ENCODE measurements at places on chromosomes 3 and 15.

DNA sequence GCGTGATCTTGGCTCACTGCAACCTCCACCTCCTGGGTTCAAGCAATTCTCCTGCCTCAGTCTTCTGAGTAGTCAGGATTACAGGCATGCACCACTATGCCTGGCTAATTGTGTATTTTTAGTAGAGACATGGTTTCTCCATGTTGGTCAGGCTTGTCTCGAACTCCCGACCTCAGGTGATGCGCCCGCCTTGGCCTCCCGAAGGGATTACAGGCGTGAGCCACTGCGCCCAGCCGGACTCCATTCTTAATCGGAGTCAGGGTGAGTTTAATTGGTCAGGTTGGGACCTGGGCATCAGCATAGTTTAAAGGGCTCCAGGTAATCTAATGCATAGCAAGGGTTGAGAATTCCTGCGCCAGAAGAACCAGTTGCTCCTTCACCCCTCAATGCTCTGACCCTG, 29.2 kb downstream of the MAGEF1 start:
- no peak for DNase-seq

- no peak for DNase-seq
Observed at GRCh38 chr3:138047596-138048158, 37.7 kb downstream of the CLDN18 start.

DNA sequence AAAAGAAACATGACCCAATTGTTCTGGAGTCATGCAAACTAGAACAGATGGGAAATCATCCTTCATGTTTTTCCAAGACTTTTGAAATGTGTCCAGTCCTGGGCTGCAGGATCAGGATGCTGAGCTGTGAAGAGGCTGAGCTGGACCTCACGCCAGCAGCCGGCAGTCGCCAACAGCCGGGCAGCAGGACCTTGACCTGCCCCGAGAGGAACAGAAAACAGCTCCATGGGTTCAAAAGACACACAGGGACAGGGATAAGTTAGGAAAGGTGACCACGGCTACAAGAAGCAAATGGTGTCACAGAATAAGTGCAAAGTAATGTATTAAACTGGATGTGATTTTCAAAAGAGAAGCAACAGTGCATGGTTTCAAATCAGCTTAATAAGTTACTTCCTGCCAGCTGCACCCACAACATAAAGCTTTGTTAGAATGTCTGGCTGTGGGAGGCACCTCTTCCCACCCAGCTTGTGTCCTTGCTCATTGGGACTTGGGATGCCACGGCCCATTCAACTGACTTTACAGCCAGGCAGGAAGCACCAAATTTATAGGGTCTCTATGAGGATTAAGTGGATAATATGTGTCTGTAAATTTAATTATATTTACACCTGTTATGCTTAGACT, 266.4 kb downstream of the GABRG3 start:
- DNase-seq: no peak

DNA sequence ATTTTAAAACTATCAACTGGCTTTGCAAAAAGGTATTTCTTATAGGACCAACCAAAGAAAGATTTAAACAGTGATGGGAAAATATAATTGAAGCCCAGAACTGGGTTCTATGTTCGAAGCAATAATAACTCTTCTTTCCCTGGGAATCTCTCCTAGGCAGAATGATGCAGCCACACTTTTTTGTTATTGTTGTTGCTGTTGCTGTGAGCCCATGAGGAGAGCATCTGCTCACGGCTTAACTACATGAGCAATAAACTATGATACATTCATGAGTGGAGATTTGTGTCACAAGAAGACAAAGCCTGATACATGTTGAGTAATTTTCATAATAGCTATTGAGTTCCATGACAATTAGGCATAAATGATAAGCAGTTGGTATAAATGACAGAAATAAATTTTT, 80.5 kb downstream of the CRTC3 start:
- DNase-seq: no peak

DNA sequence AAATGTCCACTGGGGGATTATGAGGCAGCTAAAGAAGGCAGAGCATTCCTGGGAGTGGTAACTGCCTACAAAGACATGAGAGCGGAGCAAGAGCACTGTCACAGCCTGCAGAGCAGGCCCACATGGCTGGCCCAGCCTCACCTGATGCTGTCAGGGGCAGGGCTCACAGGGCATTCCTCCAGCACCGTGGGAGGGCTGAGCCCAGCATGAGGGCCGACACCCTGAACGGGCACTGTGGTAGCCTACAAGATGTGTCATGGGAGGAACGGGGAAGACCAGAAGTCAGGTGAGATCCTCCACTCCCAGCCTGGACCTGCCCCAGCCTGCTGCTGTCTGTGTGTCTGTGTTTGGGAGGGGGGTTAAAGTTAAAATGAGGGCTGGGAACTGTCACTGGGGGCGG, 30.1 kb downstream of the CCDC12 start:
- no peak for DNase-seq

DNA sequence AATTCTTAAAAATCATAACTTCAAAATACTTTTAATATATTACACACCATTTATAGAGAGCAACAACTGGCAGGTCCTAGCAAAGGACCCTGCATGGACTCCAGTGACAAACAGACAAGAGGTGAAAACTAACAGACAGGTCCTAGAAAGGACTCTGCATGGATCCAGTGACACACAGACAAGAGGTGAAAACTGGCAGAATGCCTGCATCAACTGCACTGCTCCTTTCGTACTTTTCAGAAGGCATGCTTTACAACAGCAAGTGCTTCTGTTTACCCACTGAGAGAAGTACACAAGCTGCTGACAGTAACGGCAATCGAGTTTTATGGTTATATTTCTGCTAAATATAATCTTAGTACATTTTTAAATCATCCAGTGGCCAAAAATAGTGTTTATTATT, 24.3 kb upstream of the GP5 start:
- no peak for DNase-seq

DNA sequence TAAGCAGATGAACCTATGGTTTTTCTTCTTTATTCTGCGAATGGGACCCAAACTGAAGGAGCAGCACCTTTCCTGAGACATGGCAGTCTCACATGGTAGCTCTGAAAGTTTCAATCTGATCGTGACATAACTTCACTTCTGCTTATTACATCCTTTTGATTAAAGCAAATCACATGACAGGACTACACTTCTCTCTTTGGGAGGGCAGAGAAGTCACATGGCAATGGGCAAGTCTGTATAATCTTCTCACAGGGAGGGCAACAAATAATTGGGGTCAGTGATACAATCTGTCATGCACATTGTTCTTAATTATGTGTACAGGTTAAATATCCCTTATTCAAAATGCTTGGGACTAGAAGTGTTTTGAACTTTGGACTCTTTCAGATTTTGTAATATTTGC, 21.6 kb downstream of the NCBP2 start:
- no peak for DNase-seq

DNA sequence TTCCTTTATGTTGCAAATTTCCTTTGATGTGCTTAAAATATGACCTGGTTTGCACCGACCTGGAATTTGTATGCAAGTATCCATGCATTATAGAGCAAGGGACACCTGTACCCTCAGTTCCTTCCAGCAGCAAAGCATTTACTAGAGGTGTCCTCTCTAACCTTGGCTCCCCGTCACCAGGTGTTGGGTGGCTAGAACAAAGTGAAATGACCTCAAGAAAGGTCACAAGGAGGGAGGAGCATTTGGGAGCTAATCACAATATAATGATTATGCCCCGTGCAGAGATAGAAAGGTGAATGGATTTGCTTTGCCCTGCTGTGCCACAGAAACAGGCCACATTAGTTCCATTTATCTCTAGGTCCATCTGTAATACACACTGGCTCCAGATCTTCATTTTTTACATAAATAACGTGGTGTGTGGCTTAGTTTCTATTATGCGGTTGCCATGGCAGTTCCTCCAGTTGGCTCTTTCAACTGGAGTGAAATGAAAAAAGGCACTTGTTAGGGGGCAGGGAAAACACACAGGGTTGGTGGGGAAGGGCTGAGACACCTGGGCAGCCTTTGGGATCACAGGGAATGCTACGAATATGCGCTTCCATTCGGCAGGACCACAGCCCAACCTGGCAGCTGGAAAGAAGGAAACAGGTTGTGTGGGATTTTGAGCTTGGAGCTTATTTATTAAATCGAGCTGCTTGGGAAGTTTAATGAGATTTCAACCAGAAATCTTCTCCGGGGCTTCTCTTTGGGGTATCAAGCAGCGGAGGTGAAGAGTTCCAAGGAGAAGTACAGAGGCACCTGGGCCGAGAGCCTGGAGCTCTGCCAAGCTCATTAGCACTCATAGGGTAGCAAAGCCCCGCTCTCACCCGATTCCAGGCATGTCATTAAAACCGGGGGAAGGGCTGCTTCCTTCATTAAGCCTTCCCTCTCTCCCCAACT, 233.5 kb upstream of the ST8SIA2 start:
- DNase-seq: no peak

DNA sequence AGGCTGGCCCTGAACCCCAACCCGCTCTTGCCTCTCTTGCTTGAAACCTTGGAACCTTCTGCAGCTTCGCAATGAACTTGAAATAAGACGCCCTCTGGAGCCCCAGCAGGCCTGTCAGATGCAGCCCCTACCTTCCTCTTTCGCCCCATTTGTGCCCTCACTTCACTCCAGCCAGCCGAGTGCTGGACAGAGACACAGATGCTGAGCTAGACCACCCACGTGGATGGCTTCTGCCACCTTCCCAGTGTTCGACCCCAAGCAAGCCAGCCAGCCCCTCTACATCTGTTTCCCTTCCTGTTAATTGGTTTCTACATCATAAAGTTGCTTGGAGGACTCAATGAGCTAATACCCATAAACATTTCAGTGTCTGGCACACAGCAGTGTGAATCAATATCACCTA, 23.8 kb upstream of the SNRPA1 start:
- no peak for DNase-seq

GRCh38 chr3:20682573-20682972, 496.6 kb upstream of the SGO1 start:
- no peak for DNase-seq

GRCh38 chr15:99306694-99307338, 55.5 kb downstream of the LRRC28 start:
- DNase-seq: no peak

DNA sequence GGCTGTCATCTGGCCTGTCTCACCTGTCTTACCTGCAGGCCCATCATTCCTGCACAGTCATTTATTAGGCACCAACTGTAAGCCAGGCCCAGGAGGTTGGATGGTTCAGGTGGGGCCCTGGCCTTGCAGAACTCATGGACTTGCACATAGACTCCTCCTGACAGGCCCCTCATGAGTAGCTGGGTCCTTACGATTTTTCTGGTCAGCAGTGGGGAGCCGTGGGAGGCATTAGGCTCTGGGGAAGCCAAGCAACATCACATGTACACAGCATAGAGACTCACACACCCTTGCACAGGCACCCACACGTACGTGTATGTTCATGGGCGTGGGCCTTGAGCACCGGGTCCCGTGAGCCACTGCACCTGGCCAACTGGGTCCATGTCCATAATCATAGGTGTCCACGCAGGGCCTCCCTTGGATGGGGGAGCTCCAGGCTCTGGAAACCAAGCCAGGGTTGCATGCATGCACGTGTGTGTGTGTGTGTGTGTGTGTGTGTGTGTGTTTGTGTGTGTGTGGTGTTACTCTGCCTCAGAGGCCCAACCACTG, 20.3 kb downstream of the CISH start:
- no peak for DNase-seq

DNA sequence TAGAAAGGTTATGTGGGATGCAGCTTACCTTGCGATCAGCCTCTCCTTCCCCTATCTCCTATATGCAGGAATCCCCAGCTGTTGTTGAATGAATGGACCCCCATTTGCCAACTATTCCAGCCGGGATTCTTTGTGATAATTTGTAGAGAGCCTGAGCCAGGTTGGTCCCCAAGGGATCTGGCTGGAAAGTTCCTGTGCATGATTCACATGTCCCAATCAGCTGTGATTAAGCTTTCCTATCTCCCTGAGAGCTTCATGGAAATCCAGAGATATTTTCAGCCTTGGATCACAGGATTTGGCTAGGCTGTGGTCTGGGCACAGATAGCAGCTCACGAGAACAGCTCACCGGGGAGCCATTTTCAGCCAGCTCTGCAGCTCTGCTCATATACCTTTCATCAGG, 76.7 kb downstream of the ARNT2 start:
- no peak for DNase-seq

GRCh38 chr15:73081321-73081958, 29.2 kb downstream of the NEO1 start:
- DNase-seq: no peak

DNA sequence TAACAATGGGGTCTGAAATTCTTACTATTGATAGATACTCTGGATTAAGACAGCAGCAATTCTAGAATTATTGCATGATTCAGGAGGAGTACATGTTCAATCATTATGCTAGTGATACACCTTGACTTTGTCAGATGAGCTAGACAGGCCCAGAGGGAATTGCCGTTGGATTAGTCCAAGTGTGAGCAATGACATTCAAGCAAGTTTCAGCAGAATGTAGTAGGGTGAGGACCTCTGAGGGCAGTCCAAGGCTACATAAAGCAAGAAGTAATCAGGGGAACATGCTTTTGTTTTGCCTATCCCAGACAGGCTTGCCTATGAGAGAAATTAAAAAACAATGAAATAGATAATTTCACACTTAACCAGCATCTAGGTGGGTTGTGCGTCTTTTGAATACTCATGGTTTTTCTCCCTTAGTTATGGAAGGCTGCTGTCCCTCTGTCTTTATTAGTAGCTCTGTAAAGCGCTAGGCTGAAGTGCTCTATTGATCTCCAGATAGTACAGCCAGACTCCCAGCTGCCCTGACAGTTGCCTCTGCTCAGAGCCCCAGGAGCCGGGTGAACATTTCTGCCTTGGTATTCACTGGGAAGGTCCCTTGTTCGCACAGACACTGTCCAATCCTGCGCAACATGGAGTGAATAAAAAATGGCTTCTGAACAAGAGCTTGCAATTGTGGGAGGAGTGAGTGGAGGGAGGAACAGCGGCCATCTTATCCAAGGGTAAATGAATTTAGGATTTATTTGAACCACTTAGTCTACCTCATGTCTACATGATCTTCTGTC, 316.6 kb upstream of the ONECUT1 start:
- no peak for DNase-seq

- no peak for DNase-seq
Observed at GRCh38 chr3:148778926-148779325, 48.7 kb upstream of the CPB1 start.

GRCh38 chr15:36364377-36364776, 215.0 kb upstream of the CDIN1 start:
- no peak for DNase-seq

- no peak for DNase-seq
Observed at GRCh38 chr3:44130249-44130648, 111.4 kb upstream of the TOPAZ1 start.

GRCh38 chr15:64155802-64156651, 4.5 kb downstream of the SNX22 start:
- no peak for DNase-seq

GRCh38 chr3:187186801-187187421, 10.4 kb upstream of the RTP1 start:
- no peak for DNase-seq
